ENCODE measurements at places on chromosomes 7 and 10.

DNA sequence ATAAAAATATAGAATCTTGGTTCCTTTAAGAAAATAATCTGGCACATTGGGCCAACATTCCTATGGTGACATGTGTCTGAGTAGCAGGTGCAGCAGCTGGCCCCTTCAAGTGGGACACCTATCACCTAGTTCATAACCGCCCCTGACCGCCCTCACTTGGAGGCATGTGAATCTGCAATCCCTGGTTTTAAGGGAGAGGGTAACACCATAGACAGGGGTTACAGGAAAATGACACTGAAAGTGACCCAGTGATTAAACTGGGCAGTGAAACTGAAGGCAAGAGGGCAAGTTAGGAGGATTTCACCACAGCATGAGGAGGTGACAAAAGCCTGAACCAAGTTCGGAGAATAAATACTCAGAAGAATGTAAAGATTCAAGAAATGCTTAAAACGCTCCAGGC lies 1.1 kb downstream of the RSU1 start:
- no peak for DNase-seq

GRCh38 chr10:4266416-4267085 lies 481.5 kb upstream of the KLF6 start:
- DNase-seq = no peak

DNA sequence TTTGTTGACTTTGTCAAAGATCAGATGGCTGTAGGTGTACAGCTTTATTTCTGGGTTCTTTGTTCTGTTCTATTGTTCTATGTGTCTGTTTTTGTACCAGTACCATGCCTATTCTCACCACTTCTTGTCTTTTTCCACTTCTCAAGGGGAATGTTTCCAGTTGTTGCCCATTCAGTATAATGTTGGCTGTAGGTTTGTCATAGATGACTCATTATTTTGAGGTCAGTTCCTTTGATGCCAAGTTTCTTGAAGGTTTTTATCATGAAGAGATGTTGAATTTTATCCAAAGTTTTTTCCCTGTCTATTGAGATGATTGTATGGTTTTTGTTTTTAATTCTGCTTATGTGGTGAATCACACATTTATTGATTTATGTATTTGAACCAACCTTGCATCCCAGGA lies 216.7 kb upstream of the RNF32 start:
- DNase-seq = no peak

GRCh38 chr7:52168085-52168484 lies 851.5 kb upstream of the COBL start:
- no peak for DNase-seq

GRCh38 chr10:129965959-129966358 lies 1.9 kb upstream of the EBF3 start:
- no peak for DNase-seq

- no peak for DNase-seq
Observed at GRCh38 chr7:102895602-102896001, 17.2 kb upstream of the LRRC17 start.

DNA sequence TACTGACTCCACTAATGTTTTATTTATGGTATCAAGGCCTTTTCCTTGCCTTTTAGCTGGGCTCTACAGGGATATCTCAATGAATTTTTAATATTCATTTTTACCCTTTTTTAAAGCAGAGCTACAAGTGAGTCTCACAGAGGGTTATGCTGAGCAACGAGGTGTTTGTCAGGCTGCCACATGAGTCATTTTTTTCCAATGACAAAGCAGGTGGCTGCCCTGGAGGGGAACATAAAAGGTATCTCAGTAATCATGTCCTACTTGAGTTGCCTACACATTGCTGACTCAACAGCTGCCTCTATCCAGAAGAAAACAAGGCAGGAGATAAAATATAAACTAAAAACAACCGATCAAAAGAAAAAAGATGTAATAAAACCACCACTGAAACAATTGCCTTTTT lies 1004.9 kb upstream of the POT1 start:
- DNase-seq = no peak

DNA sequence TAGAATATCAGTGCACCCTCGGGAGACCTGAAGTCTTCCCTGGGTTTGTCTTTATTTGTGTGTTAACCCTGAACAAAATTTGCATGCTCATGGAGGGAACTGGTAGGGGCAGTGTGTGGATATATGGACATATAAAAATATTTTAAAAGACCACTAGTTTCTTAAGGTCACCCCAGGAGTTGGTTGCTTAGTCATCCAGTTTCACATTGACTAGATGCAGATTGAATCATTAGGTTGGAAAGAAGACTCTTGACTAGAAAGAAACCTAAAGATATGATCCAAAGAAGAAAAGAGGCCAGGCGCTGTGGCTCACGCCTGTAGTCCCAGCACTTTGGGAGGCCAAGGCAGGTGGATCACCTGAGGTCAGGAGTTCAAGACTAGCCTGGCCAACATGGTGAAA lies 137.1 kb downstream of the KAT6B start:
- no peak for DNase-seq

DNA sequence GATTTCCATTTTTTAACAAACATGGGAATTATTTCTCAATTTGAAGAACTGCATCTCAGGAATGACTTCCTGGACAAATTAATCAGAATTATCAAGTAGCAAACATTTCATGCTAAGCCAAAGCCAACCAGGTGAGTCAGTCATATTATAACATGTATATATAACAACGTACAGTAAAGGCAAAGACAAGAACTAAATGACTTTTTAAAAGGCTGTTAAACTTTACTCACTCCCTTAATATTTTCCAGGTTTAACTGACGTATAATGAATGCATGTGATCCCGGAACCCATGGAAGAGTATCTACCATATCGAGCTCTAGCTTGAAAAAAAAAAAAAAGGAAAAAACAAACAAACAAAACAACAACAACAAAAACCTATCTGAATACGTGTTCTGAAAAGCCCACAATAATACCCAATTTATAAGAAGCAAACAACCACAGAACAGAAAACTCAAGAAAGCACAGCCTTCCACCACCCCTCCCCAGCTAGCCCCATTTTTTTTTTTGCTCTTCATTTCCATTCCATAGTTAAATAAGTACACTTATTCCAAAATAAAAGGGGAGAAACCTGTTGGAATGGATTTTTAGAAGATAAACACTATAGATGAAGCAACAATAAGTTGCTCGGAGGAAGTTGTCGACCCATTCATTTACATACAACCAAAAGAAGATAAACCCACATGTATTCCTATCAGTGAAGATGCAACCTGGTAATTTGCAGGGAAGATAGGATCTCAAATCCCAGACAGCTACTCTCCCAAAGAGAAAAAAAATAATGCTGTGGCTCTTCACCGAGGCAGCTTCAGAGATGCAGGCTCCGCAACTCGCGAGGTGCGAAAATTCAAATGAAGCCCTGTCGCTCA lies 537 bp downstream of the NAPEPLD start:
- DNase-seq = no peak

- DNase-seq = no peak
Observed at GRCh38 chr7:135493362-135493761, 16.5 kb downstream of the CNOT4 start.

- no peak for DNase-seq
Observed at GRCh38 chr7:4133491-4134044, 548.5 kb upstream of the FOXK1 start.

DNA sequence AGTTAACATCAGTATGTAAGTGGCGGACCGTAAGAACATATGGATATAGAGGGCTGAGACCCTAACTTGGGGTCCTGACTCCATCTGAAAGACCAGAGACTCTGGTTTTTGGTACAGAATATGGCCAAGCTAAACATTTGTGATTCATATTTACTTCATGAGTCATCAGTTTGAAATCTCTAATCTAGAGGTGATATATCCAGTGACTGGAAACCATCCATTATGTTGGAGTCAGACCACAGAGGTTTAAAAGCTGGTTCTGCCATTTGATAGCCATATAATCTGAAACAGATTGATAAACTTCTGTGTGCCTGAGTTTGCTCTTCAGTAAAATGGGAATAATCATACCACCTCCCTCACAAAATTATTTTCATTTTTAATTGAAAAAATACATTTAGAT lies 505.3 kb downstream of the SORCS3 start:
- no peak for DNase-seq

GRCh38 chr10:107847620-107848019 lies 683.1 kb upstream of the SORCS1 start:
- DNase-seq = no peak

DNA sequence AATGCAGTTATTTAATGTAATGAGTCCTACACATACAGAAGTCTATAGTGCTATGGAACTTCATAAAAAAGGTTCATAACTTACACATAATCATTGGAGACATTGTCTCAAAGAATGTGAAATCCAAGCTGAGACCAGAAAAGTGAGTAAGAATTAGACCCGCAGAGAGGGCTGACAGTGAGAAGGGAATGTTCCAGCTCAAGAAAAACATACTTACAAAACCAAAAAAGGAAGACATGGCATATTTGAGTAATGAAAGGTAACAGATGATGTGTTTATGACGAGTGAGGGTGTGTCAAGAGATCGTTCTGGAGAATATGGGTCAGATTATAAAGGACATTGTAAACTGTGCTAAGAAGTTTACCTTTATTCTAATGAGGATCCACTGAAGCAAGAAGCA lies 566.5 kb downstream of the ATRNL1 start:
- DNase-seq = no peak

- DNase-seq = no peak
Observed at GRCh38 chr10:70137927-70138883, 5.6 kb upstream of the AIFM2 start.

GRCh38 chr10:78581133-78581694 lies 487.6 kb upstream of the ZMIZ1 start:
- no peak for DNase-seq

GRCh38 chr7:100489824-100490223 lies 6.1 kb downstream of the NYAP1 start:
- DNase-seq = no peak

DNA sequence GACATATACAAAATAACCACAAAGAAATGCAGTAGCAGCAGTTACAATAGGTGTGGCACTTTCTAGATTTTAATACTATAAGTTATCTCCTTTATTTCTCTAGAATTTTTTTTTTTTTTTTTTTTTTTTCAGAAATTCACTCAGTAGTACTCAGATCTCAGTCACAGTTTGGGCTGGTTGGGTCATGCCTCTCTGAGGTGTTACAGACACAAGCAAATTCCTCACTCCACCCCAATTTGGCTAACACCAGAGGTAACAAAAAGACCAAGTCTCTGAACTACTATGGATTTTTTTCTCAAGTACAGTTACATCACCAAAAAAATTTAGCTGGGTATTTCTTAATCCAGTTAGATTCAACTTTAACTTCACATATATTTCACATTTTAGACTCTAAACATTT lies 985.1 kb upstream of the LRRN3 start:
- no peak for DNase-seq

- DNase-seq = no peak
Observed at GRCh38 chr10:117472872-117473271, 69.7 kb upstream of the EMX2 start.

- no peak for DNase-seq
Observed at GRCh38 chr7:78777829-78778228, 675.6 kb downstream of the MAGI2 start.

DNA sequence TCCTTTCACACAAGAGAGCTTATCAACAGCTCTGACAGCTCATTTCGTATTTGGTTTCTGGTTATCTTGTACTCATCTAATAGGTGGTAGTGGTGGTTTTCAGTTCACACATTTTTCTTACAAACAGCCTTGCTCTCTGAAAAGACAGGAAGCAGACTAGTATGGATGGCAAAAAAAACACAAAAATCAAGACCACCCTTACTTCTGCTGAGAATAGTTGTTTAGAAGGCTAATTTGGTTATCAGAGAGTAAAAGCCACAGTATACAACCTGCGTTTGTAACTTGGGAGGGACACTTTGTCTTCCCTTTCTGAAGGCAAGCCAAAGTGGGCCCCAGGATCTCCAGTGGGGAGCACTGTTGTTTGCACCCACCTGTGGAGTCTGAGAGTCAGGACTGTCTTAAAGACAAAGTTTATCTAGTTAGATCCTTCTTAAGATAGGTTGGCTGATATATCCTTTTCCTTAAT lies 68.0 kb downstream of the PIP4K2A start:
- no peak for DNase-seq

GRCh38 chr10:129385600-129385999 lies 81.4 kb upstream of the MGMT start:
- no peak for DNase-seq

GRCh38 chr7:131653418-131654248 lies 97.2 kb upstream of the PODXL start:
- DNase-seq = no peak

- DNase-seq = no peak
Observed at GRCh38 chr7:116283595-116284204, 73.4 kb downstream of the TES start.

GRCh38 chr10:118983263-118983662 lies 46.3 kb upstream of the NANOS1 start:
- no peak for DNase-seq

DNA sequence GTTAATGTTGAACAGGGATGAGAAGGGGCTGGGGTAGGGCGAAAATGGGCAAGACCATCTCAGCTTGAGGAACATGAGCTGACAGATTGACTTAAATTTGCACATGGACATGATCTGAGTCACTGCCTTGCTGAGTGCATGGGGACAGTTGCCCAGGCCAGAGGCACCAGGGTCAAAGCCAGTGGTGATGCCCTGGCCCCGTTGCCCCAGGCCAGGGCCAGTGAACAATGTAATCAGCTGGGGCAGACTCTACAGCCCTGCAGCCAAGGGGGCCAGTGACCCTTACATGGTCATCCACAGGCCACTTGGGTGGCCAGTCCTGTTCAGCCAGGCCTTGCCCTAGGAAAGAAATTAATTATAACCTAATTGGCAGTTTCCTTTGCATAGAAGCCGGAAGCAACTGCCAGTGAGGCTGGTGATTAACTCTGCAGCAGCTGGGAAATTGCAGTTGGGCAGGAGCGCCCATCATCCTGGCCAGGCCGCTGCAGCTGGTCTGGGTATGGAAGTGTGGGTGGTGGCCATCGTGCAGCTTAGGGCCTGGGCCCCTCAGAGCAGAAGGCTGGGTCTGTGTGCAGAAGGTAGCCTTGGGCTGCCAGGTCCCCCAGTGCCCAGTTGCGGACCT lies 9.6 kb downstream of the RET start:
- no peak for DNase-seq

GRCh38 chr7:38907066-38907465 lies 1.9 kb downstream of the VPS41 start:
- DNase-seq = no peak

- DNase-seq = no peak
Observed at GRCh38 chr10:51999096-51999495, 299.7 kb upstream of the CSTF2T start.

DNA sequence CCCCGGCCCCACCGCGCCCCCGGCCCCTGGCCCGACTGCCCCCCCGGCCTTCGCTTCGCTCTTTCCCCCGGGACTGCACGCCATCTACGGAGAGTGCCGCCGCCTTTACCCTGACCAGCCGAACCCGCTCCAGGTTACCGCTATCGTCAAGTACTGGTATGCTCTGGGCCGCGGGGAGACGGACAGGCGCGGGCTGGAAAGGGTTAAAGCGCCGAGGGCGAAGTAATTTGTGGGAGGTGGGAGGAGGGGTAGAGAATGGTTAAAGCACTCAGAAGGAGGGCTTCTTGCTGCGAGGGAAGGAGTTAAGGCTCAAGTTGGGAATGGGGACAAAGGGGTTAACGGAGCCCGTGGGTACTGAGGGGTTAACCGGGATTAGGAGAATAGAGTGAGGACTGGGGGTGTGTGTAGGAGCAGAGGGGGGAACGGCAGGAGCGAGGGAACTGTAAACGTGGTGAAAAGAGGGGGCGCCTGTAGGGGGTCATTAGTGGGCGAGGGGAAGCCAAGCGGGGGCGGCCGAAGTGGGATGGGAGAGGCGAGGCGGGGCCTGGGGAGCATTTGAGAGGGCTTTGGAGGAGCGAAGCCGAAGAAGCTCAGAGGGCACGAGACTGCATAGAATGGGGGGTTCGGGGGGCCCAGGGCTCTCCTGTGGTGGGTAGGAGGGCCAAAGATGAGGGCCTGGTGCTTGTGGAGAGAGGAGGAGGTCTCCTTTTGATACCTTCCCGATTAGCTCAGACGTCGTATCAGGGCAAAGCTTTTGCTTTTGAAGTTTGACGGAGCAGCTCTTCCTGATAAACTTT lies 605 bp downstream of the SUFU start:
- no peak for DNase-seq
